ENCODE measurements at places on chromosomes 3 and 15.

DNA sequence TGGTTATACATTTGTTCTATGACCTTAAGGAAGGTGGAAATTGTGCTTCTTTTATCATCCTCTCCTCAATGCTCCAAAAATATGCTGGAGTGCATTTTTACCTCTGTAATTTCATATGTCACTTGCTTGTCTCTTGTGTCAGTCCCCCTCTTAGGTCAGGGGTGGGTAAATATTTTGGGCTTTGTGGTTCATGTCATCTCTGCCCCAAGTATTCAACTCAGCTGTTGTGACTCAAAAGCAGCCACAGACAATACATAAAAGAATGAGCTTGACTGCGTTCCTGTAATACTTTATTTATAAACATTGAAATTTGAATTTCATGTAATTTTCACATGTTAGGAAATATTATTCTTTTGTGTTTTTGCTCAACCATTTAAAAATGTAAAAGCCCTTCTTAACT, 60.4 kb upstream of the SLC24A5 start:
- DNase-seq = no peak

DNA sequence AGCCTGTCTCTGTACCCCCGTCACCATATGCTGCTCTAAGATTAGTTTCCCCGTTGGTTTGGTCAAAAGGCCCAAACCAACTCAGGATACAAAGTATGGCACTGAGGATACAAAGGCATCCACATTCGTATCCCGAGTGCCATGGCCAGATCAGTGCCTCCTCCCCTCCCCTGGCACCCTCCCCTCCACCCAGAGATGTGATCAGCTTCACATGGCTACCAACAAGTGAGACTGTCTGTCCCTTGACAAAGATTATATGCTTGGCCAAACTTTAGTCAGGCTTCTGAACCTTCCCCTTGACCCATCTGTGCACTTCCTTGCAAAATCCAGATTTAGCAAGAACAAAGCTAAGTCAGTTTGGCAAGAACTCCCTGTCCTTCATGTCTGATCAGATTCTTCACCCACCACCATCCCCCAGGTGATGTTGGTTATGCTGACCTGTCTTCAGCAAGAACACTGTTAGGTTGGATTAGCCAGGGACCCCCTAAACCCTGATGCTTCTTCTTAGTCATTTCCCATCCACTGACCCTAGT, 61.7 kb downstream of the KLF15 start:
- DNase-seq = no peak

GRCh38 chr3:52831500-52832301, 1.2 kb upstream of the ITIH4 start:
- no peak for DNase-seq

DNA sequence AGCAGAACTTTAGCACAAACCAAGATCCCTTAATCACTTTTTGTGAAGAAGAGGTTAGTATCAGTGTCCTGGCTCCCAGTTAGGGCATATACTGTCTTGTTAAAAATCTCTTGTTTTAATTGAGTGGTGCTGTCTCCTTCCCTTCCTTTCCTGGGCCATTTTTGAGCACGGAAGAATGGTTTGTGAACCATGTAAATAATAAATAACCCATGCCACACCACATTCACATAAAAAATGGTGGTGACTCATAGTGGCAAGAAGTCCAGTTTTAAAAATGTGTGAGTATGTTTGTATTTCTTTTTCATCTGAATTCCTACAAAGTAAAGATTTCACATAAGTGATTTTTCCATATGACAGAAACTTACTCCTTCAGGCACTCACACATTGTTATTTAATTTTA, 59.1 kb upstream of the SPRED1 start:
- DNase-seq = no peak

GRCh38 chr3:82100378-82100777, 338.9 kb upstream of the GBE1 start:
- DNase-seq = no peak

- DNase-seq = no peak
Measured at GRCh38 chr3:59793976-59794375, 744.2 kb upstream of the CFAP20DC start.

- DNase-seq = no peak
Measured at GRCh38 chr3:65968996-65969395, 69.7 kb downstream of the MAGI1 start.

GRCh38 chr3:111284503-111285183, 213.0 kb downstream of the NECTIN3 start:
- DNase-seq = no peak

DNA sequence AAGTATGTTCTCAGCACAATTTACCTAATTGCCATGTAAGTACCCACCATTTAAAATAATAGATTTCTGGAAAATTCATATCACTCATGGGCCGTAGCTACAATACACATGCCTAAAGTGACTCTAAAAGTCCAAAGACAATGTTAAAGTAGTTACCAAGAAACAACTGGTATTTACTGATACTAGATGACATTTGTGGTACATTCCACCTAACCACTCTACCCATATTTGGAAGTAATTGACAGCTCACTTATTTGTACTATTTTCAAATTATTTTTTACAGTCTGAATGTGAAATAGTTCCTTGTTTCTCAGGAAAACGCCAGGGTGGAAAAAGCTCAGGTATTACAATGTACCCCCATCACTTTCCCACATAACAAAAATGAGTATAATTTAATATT, 573.0 kb downstream of the MECOM start:
- no peak for DNase-seq

DNA sequence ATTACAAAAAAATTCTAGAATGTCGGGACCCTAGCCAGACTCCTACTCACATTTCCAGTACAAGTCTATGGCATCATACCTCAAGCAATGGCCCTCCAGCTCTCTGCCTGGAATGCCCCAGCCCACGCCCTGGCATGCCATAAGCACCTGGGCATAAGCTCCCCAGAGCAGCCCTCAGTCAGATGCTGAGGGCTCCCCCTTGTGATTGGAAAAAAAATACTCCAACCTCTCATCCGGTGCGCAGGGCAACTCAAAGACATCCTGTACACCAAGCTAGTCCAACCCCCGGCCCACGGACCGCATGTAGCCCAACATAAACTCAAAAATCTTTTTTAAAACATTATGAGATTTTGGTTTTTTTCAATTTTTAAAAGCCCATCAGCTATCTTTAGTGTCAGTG, 115.4 kb downstream of the NEK10 start:
- peak; percentile 0 for DNase-seq

GRCh38 chr15:85284497-85284896, 95.9 kb upstream of the AKAP13 start:
- DNase-seq = no peak

DNA sequence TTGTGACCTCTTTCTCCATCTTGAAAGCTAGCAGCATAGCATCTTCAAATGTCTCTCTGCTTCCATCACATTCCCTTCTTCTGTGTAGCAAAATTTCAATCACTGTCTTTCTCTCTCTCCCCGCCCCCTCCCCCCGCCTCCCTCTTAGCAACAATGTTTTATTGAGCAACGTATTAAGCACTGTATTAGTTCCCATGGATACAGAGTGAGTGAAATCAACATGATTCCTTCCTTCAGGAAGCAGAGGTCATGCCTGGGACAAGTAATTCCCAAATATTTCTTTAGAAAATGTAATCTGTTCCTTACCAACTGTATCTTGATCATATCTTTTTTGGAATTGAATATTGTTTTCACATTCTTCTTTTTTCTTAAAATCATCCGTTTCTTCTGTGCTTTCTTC, 373.7 kb upstream of the NECTIN3 start:
- no peak for DNase-seq

GRCh38 chr15:39193611-39194010, 387.3 kb upstream of the THBS1 start:
- no peak for DNase-seq

DNA sequence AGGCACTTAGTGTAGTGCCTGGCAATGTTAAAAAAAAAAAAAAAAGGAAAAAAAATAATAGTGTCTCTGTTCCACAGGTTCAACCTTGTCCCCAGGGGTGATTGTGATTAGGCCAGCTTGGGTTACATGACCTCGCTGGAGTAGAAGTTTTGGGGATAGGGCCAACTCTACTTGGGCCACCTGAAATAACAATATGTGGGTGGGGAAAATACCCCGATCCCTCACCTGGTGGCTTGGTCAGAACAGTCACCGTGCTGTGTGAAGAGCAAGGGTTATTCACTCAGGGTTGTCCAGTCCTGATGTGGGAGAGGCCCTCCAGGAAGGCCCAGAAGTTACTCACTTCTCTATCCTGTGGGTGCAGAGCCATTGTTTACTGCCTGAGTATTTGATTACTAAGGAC, 19.5 kb downstream of the XYLB start:
- no peak for DNase-seq

DNA sequence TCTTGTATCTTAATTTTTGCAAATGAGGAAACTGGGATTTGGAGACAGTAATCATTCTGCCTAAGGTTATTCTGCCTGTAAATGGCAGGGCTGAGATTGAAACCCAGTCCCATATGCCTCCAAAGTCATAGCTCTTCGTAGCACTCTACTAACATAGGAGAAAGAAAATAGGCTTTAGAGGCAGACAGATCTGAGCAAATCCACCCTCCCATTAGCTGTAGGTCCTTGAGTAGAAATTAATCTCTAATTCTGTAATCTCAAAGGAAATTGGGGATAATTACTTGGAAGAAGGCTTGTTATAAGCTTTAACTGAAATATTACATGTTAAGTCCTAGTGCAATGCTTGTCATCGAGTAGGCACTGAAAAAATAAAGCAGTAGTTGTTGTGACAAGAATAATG, 252.1 kb upstream of the PEX5L start:
- DNase-seq = no peak

GRCh38 chr15:100269831-100270230, 71.9 kb downstream of the ADAMTS17 start:
- no peak for DNase-seq

- no peak for DNase-seq
Measured at GRCh38 chr3:151925419-151925818, 52.0 kb downstream of the SUCNR1 start.

- DNase-seq = no peak
Measured at GRCh38 chr15:98967096-98967495, 40.5 kb downstream of the PGPEP1L start.

DNA sequence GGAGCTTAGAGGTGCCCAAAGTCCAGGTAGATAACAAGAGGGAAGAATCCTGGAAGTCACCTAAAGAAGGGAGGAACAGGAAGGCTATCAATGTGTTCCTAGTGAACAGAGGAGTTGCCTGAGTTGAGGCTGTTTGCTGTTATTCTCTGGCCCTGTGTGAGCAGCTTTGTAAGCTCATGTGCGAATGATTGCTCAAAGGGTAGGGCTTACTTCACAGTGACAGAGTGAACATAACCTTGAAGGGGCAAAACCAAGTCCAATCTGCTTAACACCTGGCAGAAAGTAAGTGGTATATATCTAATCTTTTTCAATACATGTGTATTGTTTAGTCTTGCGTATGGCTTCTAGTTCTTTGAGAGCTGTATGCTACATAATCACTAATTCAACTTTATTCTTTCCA, 1153.6 kb downstream of the TUSC7 start:
- DNase-seq = no peak

- DNase-seq = no peak
Measured at GRCh38 chr3:173733029-173733652, 335.6 kb downstream of the NLGN1 start.

DNA sequence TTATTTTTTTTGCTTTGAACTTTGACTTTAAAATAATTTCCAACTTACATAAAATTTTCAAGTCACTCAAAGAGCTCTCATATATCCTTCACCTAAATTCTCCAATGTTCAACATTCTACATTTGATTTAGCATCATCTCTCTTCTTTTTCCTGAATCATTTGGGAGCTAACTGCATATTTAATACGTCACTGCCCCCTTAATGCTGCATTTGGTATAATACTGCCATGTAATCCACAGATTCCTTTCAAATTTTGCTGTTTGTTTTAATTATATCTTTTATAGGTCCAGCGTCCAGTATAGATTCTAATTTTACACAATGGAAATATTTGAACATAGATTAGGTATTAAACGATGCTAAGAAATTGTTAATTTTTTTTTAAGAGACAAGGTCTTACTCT, 2.3 kb upstream of the EIF2AK4 start:
- no peak for DNase-seq

GRCh38 chr3:4722103-4722502, 229.0 kb downstream of the ITPR1 start:
- DNase-seq = peak; percentile 51

DNA sequence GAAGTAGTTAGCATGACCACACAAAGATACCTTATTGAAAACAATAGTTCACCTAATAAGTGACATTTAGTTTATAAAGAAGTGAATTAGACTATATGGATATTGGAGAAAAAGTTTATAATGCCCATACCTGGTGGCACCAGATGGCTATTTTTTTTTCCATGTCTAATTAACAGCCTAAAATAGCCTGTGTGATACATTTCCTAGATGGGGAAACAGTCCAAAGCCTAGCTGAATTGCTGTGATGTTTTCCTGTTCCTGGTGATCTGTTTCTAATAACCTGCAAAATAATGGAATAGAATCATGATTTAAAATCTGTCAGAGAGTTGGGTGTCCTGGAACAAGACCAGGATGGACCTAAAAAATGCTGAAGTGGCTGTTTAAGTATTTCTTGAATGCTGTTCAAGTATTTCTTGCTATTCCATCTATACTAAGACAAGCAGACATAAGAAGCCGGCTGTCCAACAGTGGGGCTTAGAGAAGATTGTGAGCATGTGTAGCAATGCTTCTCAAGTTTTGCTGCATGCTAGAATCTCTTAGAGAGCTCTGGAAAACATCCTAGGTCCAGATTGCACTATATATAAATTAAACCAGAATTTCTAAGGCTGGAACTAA, 31.3 kb downstream of the LRRC3B start:
- no peak for DNase-seq

DNA sequence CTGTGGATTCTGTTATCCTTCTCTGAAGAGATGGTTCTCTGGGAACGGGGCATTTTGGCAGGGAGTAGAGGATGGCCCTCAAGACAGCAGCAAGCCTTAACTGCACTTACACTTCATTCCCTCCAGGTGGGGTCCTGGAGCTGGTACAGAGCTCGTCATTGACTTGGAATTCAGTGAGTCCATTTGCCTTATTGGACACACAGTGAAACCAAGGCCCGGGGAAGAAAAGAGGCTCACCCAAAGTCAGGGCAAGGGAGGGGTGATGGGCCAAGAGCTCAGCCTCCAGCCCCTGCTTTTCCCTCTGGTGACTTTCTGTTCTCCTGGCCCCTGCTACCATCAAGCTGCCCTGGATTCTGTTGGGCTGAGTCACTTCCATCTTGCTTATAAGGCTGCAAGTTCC, 125.6 kb downstream of the ETFA start:
- DNase-seq = peak; percentile 5

DNA sequence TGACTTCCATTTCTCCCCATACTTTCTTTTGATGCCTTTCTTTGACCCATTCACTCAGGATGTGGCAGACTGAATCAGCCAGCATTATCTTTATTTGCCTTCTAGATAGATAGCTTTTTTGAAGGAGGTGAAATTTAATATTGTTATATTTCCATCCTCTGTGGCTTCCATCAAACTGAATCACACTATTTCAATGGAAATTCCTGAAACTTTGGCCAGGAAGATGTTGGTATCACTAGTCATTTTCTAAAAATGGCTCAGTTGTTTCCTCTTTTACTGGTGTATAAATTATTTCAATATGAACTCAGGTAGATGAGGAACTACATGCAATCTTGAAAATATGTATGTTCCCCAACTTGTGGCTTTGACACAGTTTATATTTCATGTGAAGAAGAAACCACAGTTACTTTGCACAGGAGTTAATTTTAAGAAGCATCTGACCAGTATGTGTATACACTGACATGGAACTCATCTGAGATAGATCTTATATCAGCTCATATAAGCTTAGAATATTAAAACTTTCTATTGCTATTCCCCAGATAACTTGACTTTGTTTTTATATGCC, 248.3 kb downstream of the CGGBP1 start:
- DNase-seq = no peak

GRCh38 chr3:66480666-66481065, 20.2 kb downstream of the LRIG1 start:
- DNase-seq = no peak
